Stimulated activated CD4-positive, alpha-beta T cell treated with anti-CD3 and anti-CD28 coated beads, Interleukin-15, amount 100 ng/mL, for 1 hour (primary cell): ENCODE measurements at places on chromosomes 3 and 15.

GRCh38 chr3:54871867-54872266, 56.0 kb downstream of the LRTM1 start:
- DNase-seq, result no peak

DNA sequence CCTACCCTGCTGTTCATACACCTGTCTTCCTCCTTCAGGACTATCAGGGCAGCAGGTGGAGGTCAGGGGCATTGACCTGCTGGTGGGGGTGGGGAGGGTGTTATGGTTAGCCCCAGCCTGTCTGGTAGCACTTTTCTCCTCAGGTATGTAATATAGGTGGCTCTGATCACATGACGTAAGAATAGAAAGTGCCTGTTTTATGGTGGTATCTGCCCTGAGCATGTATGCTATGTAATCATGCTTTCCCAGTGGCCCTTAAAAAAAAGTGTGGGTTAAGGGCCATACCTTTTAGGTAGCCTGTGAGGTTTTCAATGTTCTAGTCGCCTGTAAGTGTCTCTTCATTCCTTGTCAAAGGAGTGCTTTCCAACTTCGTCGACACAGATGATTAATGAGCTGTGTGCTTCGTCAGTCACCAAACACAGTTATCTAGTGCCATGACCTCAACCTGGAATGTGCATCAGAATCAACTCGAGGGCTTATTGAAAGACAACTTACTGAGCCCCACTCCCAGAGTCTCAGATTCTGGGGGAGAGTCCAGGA, 86.3 kb downstream of the KLHL25 start:
- no peak for DNase-seq

- peak; percentile 58 for DNase-seq
Observed at GRCh38 chr15:76994971-76995945, at the start of gene PSTPIP1. PSTPIP1 (plus strand) TSS chr15:76995126; CDS start chr15:76995574, 448 bp downstream.

- no peak for DNase-seq
Observed at GRCh38 chr3:175273573-175273972, 414.4 kb downstream of the NAALADL2 start.

DNA sequence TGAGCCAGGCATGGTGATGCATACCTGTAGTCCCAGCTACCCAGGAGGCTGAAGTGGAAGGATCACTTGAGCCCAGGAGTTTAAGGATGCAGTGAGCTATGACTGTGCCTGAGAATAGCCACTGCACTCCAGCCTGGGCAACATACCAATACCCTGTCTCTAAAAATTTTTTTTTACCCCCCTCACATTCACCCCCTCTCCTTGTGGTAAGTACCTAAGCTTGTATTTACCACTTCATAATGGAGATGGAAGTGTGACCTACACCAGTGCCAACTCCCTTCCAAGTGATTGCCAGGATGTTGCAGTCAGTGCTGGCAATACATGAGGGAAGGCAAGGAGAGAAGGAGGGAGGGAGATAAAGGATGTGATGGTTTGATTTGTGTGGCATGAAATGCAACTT, 84.2 kb downstream of the LRRC28 start:
- no peak for DNase-seq

DNA sequence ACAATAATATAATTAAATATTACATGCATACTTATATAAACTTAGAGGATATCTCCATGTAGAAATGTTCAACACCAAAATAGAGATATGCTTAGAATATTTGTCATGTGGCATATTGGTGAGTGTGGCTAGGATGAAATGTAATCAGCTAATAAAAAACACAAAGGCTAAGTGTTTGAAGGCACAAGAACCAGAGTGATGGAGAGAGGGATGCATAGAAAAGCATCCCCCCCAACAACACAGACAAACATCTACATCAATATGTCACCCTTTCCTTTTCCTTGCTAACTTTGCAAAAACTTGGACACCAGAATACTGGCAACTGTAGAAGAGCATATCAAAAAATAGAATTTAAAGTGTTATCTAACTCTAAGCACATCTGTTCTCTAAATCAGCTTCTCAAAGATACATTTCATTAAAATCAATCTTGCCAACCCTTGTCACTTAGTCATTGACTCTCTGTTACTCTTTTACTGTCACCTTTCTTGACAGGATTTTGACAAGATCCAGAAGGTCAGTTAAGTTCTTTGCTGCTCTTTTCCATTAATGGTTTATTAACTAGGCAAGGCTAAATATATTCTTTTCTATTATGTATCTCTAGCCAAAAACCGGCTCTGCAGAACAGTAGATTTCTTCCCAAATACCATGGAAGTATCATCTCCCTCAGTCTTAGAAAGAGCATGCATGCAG, 695.9 kb downstream of the OTOL1 start:
- no peak for DNase-seq

GRCh38 chr3:260898-261297, 64.3 kb downstream of the CHL1 start:
- no peak for DNase-seq

DNA sequence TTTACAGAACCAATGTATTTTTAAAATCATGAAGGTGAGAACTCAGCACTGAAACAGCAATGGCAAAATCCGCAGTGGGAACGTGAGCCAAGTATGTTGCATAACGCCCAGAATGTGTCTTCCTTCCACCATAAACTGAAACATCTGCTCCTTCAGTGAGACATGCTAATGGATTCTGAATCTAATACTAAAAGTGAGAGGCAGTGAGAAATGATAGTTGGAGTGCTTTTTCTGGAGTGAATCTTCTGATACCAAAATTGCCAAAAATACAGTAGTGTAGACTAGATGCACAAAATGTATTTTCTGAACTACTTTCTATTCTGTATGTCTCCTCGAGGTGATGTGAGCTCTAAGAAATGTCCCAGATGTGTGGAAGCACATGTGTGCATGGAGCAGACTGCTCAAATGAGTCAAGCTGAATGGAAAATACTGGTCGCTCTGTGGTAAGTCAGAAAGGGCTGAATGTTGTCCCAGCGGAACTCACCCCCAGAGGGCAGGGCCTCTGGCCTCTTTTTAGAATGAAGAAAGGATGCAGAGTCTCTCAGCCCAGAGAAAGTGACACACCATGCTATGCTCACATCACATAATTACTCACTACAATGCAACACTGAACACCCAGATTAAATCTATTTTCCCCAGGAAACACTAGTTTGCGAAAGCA, 73.0 kb downstream of the ATP10A start:
- DNase-seq, result no peak

DNA sequence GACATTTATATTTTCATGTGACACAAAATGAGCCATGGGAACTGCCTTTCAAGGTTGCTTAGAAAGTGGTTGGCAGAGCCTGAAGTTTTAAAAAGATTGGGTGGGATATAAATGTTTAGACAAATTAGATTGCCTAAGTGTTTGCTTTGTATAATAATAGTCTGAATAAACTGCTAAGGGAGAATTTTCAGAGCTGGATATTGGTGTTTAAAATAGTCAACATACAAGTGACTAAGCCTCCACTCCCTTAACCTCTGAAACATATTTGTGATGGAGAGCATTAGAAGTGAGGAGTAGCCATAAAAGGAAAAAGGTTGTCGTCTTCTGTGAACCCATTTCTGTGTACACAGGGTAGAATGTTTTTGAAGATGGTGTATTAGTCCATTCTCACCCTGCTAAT, 201.6 kb downstream of the THSD4 start:
- no peak for DNase-seq

DNA sequence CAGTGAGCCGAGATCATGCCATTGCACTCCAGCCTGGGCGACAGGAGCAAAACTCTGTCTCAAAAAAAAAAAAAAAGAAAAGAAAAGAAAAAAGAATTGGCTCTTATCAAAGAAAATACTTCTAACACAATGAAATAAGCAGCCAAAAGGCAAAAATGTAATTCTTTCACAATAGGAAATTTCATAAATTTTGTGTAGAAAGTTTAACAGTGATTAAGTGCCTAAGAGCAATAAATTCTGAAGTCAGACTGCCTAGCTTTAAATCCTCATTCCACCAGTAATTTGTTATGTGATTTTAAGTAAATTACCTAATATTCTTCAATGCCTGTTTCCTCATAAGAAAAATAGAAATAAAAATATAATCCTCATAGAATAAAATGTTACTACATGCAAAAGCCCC, 24.6 kb downstream of the HLTF start:
- no peak for DNase-seq

- DNase-seq, result no peak
Observed at GRCh38 chr15:46408312-46408711, 773.5 kb downstream of the SQOR start.

DNA sequence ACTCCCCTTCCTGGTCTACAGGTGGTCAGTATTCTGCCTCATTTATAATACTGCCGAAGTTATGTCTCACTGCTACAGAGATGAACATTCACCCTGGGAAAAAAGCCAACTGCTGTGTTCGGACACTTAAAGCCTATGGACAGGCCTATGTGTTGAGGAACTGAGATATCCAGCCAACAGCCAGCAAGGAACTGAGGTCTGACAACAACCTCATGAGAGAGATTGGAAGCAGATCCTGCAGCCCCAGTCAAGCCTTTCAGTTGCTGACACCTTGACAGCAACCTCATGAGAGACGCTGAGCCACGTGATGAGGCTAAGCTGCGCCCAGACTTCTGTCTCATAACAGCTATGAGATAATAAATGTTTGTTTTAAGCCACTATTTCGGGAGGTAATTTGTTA, 18.2 kb upstream of the FHIT start:
- no peak for DNase-seq

DNA sequence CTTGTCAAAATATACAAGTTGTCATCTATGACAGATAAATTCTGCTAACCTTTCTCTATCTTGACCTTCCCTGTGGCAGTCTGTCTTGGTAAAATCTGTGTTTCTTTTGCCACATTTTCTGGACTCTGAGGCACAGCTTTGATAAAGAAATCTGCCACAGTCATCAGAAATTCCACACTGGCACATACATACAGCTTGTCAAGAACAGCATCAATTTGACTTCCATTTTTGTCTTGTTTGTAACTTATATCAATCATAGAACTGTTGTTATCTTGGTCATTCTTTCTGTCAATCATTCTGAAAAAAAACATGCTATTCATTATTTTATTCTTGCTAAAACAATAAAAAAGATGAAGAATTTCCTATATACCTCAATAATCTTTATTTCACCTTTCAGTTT, 130.8 kb downstream of the VPS13C start:
- DNase-seq, result no peak

- no peak for DNase-seq
Observed at GRCh38 chr3:183537295-183537730, 18.2 kb downstream of the KLHL6 start.

GRCh38 chr3:72336821-72337479, 511.3 kb downstream of the SHQ1 start:
- DNase-seq, result no peak

DNA sequence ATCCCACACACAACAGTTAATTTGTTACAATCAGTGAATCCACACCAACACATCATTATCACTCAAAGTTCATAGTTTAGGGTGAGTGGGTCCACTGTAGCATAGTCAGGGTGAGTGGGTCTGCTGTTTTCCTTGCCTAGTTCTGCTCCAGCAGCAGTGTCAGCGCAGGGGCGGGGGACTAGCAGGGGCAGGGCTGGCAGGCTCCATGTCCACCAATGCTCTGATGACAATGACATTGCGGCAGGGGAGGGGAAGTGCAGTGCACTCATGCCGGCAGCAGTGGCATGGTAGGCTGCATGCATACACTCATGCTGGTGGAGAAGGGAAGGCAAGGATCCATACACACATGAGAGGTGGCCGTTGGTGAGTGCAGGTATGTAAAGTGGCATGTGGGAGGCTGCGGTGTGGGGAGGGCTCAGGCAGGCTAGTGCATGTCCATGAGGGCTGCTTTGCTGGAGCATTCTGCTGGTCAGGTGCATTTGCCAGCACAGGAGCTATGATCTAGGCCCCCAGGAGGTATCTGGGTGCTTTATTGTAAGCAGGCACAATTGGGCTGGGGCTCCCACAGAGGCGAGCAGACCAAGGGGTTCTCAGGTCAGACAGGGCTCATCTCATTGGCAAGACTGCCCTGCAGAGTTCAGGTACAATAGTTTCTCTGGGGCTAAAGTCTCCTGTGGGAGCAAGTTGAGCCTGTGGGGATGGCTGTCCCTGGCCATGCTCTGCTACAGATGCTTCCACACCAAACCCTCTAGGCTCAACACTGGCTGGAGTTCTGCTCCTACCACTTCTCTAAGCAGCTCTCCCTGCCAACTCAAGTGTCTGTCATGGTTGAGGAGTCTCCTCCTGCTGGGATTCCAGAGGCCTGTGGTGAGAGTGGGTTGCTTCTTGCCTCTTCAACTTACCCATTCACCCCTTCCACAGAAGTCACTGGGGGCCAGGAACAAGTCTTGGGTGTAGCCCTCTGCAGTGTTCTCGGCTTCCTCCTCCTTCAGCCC, 81.3 kb downstream of the KCNAB1 start:
- DNase-seq, result no peak

- DNase-seq, result no peak
Observed at GRCh38 chr3:70333080-70333479, 20.6 kb upstream of the MDFIC2 start.

GRCh38 chr3:111336511-111336910, 205.5 kb upstream of the CD96 start:
- DNase-seq, result no peak

- no peak for DNase-seq
Observed at GRCh38 chr15:48103647-48104046, 17.1 kb upstream of the SLC24A5 start.

DNA sequence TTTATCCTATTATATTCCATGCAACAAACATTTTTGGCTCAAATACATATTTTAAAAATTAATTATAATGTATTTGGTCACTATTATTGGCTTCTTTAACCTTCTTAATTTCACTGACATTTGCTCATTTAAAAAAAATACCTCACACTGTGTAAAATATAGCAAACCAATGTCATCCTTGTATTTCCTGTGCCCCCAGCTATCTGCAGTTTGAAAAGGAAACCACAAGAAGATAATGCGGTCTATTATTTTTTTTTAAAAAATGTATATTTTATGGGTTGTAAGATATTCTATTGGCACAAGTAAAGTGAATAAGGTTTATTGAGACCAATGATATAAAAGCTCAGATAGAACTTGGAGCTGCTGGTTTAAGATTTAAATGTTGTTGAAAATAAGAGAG, 904.2 kb downstream of the SI start:
- DNase-seq, result no peak

DNA sequence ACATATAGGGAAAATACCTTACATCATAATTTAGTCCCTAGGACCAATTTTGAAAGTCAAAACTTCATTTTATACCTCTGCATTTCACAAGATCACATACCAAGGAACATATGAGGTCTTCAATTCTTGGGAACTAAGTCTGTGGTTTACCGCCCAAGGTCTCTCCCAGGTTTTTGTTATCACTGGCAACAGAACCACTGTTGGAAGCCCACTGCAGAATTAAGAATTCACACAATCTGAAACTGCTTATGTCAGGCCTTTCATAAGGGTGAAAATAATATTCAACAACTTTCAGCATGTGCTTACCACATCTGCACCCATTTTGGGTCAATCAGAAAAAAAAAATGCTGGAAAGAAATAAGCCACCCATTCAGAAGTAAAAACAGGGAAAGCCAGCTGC, 107.2 kb upstream of the MME start:
- DNase-seq, result no peak

- DNase-seq, result no peak
Observed at GRCh38 chr3:71862371-71863140, 77.6 kb upstream of the PROK2 start.
